Right lung (tissue), 10 donors: ENCODE measurements at places on chromosomes 11 and 22.

DNA sequence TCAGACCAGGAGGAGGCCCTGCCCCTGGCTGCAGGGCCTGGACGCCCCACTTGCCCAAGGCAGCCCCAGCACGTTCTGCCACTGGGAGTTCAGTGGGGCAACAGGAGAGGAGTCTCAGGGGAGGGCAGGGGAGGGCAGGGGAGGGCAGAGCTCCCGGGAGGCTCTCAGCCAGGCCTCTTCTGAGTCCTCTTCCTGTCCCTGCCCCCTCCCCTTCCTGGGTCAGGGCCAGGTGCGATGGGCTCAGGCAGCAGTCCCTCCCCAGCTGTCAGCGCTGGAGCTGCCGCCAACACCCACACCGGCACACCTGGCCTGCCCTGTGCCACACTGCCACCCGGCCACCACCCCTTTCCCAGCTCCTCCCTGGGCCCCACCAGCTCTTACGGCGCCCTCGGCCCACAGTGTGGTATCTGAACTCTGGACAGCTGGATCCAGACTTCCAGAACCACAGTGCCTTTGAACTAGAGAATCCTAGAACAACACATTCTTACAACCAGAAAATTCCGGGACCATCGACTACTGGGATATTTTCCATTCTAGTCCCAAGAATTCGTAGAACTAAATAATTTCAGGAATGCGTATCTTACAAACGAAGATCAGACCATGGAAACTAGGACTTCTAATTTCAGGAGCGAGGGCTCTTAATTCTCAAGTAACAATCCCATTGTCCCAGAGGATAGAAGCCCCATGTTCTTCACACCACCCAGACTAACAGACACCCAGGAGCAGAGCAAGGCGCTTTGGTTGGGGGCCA lies 21.8 kb downstream of the RPL3 start:
- no peak for DNase-seq

DNA sequence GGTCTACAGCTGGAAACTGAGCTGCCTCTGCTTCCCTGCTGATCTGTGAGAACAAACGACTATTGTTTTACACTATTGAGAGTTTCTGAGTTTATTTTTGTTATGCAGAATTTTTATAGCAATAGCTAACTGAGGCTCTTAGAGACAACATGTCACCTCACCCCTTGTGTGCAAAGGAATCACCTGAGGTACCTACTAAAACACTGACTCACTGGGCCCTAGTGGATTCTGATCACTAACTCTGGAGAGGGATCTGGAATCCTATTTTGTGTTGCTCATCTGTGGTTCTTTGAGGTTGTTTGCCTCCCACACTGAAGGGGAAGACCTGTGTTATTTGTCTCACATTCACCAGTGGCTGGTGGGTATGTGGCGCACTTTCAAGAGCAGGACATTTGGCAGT lies 13.4 kb upstream of the B3GAT1 start:
- no peak for DNase-seq

- DNase-seq = no peak
Measured at GRCh38 chr11:131530407-131530806, 160.0 kb downstream of the NTM start.

- no peak for DNase-seq
Measured at GRCh38 chr22:24417901-24418641, 9.3 kb upstream of the ADORA2A start.

- DNase-seq = no peak
Measured at GRCh38 chr22:44291674-44292360, 20.9 kb downstream of the SHISAL1 start.

- no peak for DNase-seq
Measured at GRCh38 chr11:107898270-107898669, 30.0 kb upstream of the RAB39A start.

- no peak for DNase-seq
Measured at GRCh38 chr11:38842991-38843390, 2245.0 kb upstream of the RAG2 start.

DNA sequence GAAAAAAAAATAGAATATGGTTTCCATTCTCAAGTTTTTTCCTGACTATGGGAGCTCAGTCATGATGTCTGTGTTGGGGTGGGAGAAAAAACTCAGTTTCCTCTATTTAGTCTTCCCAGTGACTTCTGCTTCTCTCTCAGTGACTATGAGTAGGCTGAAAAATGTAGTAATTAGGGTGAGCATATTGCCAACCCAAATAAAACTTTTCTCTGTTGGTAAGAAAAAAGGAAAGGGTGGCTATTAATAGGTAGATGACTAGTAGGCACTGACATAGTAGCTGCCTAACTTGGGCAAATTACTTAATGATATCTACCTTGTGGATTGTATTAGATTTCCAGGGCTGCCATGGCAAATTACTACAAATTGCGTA lies 34.2 kb upstream of the BIRC3 start:
- no peak for DNase-seq

DNA sequence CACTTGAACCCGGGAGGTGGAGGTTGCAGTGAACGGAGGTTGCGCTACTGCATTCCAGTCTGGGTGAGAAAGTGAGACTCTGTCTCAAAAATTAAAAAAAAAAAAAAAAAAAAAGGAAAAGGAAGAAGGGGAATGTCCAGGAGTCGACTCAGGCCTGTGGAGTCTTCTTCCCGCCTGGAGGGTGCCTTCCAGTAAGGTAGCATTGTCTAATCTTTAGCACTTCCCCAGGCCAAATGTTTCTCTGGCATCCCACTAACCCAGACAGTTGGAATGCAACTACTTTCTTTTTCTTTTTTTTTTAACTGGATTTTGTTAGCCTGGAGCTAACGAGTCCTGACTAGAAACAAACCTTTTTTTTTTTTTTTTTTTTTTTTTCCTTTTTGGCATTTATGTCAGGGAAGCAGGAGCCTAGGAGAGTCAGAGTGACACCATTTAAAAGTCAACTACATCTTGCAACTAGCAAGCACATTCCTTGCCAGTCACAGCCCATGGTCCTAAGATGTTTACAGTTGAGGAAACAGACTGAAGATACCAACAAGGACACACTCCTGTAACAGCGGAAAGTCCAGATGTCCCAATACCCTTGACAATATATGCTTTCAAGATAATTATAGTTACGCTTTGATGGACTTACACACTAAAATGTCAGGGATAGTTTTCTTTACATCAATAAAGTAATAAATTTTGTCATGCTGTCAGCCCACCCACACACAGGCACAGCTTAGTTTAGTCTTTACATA lies 10.6 kb downstream of the PLET1 start:
- no peak for DNase-seq

- no peak for DNase-seq
Measured at GRCh38 chr11:33617672-33618350, 82.8 kb downstream of the C11orf91 start.

DNA sequence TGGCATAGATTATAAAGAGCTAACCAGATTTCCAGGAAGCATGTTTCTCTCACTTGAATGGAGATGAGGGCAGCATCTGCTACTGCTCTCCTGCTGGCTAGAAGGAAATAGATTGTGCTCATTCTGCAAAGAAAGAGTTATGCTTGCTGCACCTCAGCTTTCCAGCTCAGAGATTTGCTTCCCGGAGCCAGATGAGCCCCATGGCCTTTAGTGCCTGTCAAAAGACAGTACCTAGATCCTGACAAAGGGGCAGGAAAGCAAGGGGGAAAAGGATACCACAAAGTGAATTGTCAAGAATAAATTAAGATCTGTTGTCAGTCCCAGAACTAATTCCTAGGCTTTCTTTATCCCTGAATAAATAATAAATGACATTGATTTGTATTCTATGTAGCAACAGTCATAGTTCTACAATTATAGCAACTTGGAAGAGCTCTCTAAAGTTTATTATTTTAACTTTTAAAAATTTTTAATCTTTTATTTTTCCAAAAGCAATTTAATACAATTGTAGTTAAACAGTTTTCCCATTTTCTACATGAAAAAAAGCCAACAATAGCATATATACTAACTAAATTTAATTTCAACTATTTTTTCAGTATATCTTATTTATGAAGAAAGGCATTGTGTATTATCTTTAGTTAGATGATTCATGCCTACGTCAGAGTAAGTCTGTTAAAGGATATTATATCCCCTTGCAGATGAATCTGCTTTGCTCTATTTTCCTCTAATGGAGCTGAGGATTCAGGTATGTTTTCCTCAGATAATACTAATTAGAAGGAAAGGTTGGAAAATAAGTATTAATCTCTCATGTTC lies 306.1 kb upstream of the DDI1 start:
- DNase-seq = no peak

DNA sequence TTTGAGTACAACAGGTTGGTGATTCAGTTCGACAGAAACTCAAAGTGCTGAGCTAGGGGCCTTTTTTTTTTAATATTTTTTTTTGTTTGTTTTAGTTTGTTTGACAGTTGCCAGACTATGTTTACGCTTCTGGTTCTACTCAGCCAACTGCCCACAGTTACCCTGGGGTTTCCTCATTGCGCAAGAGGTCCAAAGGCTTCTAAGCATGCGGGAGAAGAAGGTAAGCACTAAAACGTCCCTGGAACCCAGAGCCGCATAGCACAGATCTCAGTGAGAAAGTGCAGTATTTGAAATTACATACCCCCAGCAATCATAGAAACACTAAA lies 649 bp downstream of the PRRG4 start:
- no peak for DNase-seq

DNA sequence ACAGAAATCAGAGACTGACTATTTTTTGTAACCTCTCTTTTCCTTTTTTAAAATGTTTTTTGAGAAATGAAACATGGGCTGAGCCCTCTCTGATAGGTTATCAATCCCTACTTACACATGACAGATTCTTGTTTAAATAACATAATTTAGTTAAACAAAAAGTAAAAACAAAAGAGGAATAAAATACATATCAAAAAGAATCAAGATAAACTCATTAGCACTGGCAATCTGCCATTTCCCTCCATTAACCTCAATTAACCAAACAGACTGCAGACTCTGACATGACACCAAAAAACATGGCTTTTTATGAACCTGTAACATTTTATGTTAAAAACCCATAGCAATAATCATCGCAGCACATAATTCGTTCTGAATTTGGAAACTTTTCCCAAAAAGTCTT lies 284.4 kb upstream of the MTNR1B start:
- no peak for DNase-seq

DNA sequence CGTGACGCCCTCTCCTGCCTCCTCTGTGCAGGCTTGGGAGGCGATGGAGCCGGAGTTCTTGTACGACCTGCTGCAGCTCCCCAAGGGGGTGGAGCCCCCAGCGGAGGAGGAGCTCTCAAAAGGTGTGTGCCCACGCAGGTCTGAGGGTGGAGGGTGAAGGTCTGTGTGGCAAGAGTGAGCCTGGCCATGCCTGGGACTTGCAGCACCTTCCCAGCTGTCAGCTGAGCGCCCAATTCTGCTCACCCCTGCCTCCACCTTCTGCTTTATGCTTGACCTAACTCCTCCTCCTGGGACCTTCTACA lies 2.5 kb downstream of the PARVG start:
- DNase-seq = no peak

- no peak for DNase-seq
Measured at GRCh38 chr11:83392556-83392955, 106.4 kb upstream of the CCDC90B start.

DNA sequence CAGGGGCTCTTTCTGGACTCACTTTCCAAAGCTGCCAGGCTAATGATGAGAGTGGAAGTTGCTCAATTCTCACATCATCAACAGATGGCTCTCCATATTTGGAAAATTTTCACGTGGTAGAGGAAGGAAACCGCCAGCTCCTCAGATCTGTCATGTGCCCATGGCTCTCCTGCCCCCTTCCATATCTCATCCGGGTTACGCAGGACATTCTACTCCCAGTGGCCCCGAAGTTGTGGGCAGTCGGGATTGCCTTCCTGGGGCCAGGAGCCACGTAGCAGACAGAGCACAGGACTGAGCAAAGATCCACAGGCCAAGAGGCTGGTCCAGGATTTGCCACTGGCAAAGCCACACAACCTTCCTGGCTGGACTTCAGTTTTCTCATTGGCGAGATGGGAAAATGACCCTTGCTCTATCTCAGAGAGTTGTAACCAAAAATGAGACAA lies 38.8 kb downstream of the RPUSD4 start:
- peak; percentile 83 for DNase-seq

DNA sequence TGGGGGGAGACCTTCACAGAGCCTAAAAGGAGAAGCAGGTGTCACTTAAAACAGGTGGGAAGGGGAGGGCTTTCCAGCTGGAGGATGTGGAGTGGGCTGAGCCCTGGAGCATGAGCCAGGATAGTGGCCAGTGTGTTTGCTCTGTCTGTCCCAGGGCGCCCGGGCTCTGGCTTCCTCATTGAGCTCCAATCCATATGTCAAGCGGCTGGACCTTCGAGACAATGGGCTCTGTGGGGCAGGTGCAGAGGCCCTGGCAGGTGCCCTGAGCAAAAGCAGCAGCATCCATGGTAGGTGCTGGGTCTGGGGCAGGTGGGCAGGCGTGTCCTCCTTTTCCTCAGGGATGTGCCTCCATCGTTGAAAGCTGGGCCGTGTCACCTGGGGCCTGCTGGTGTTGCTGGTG lies 2.0 kb downstream of the LRRC74B start:
- DNase-seq = no peak

- DNase-seq = no peak
Measured at GRCh38 chr22:27876684-27877083, 42.4 kb downstream of the PITPNB start.

GRCh38 chr11:69475141-69475865 lies 6.2 kb upstream of the LINC01488 start:
- no peak for DNase-seq

DNA sequence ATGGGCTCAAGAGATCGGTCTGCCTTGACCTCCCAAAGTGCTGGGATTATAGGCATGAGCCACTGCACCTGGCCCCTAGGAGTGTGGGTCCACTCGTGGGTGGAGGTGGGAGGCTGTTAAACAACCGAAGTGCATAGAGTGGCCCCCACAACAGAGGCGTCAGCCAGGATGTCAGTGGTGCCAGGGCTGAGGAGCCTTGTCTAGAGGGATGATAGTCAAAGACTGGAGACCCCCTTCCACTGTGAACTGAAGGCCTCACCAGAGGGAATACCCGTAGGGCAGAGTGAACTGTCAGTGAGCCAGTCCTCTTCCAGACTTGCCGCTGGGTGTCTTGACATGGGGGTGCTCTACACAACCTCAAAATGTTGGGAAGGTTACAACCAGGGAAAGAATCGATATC lies 38.2 kb downstream of the AP2A2 start:
- no peak for DNase-seq

DNA sequence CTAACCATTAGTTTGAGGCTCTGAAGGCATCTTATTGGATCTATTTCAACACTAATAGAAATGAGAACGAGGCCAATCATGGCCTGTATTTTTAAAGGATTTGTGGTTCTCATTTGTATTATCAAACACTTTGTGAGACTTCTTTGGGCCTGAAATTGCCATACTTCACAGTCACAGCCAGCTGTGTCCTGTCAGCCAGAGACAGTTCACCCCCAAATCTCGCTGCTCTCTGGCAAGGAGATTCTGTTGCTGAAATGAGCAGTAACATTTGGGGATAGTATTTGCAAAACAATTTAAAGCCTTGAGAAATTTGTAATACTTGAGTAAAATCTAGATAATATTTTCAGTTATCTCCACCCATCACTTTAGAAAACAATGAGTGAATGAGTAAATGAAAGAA lies 26.9 kb upstream of the TENM4 start:
- peak; percentile 73 for DNase-seq

DNA sequence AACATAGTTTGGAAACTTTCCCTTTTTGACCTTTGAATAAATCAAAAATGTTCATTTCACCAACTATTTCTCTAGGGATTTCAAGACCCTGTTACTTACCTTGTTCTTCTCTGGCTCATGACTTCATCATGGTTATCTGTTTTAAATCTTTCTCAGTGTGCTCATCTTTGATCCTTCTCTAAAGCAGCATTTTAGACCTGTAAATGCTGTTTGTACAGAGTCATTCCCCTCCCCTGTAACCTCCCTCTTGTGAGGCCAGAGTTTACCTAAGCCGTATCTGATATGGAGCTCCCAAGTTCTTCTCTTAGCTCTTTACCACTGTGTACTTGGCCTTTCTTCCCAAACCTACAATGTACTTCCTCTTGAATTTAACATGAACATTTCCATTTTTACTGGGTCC lies 56.0 kb downstream of the ACER3 start:
- no peak for DNase-seq
